Renal cortex interstitium (tissue), 15 donors: ENCODE measurements at places on chromosomes 7 and 10.
A peak's percentile ranks its signal among the peaks of the same experiment; 100 is the strongest.

DNA sequence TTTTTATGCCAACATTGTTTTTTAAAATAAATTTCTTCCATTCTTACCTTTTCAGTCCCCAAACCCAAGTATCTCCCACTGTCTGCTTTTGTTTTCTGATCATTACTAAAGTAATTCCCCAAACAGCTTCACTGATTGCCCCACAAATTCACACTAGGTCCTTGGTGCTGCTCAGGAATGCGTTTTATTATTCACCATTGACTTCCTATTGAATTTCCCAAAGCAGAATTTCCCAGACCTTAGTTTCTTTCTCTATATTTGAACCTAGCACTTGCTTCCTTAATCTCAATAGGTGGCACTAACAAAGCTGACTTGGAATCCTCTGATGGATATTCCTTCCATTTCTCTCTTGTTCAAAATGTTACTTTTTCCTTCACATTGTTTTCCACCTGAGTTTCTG lies 52.2 kb downstream of the FZD1 start:
- no peak for DNase-seq

DNA sequence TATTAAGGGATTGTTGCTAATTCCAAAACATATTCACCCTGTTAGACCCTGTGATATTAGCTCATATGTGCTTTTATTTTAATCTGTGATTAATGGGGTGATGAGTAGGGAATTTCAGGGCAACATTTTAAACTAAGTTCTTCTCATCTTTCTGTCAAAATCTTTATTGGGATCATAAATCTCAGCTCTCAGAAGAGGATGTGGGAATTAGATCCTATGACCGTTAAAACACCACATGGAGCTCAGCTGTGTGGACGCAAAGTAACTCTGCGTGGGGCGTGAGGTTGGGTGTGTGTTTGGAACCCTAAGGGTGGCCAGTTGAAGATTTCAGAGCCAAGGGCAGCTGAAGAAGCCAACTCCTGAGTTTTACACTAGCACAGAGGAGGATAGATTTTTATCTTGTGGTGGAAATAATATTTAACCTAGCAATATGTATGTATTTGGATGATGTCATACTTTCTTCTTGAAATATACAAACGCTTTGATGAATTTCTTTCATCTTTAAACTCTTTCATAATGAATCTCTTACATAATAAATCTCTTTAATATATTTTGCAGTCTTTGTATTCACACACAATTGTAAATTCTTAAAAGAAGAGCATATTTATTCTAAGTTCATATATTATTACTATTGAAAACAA lies 64.4 kb downstream of the EPDR1 start:
- DNase-seq, result peak; percentile 23

DNA sequence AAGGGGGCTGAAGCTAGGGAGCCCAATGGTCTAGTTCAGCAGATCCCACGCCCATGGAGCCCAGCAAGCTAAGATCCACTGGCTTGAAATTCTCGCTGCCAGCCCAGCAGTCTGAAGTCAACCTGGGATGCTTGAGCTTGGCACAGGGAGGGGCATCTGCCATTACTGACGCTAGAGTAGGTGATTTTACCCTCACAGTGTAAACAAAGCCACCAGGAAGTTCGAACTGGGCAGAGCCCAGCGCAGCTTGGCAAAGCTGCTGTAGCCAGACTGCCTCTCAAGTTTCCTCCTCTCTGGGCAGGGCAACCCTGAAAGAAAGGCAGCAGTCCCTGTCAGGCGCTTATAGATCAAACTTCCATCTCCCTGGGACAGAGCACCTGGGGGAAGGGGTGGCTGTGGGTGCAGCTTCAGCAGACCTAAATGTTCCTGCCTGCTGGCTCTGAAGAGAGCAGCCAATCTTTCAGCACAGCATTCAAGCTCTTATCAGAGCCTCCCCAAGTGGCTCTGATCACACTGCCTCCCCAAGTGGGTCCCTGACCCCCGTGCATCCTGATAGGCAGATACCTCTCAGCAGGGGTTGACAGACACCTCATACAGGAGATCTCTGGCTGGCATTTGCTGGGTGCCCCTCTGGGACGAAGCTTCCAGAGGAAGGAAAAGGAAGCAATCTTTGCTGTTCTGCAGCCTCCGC lies 167.8 kb downstream of the CCDC71L start:
- DNase-seq, result no peak

DNA sequence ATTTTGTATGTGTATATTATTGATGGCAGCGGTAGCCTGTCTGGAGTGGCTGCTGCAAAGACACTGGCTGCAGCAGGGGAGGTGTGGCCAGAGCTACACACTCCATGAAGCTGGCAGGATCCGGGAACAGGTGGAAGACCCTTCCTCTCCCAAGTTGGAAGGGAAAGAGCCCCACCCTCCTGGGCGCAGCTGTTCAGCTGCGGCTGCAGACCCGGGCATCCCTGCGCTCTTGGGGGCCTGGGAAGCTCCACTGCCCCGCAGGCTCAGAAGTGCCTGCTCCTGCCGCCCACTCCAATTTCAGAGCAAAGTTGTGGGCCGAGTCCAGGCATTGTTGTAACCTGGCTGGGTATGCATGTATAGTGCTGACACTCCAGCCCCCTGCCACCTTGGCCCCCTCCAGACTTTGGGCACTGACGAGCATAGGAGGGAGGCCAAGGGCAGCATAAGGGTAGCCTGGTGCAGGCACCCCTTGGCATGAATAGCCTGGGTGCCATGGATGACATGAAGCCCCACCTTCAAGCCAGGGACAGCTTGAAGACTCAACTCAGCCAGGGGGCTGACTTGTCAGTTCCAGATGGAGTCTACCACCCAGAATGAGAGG lies 90.7 kb upstream of the TMEM168 start:
- DNase-seq, result no peak
